ENCODE measurements at places on chromosomes 11 and 22.

DNA sequence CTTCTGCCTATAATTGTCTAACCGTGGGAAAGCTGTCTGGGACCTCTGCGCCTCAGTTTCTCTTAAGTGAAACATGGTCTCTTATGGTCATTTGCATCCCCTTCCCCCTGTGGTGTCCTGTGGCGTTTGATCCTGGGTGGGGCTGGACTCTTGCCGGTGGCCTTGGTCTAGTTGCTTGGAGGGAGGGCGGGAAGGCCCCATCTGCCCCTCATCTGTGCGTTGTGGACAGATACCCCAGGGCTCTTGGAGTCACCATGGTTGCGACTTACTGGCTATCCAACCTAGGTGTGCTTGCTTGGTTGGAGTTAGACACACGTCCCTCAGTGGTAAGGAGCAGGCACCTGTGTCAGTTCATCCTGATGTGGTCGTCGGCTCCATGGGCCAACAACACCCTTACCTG is 15.2 kb downstream of the SHANK3 start:
- no peak for DNase-seq

- DNase-seq = peak; percentile 41
Measured at GRCh38 chr11:30346068-30346688, 23.3 kb downstream of the ARL14EP start.

DNA sequence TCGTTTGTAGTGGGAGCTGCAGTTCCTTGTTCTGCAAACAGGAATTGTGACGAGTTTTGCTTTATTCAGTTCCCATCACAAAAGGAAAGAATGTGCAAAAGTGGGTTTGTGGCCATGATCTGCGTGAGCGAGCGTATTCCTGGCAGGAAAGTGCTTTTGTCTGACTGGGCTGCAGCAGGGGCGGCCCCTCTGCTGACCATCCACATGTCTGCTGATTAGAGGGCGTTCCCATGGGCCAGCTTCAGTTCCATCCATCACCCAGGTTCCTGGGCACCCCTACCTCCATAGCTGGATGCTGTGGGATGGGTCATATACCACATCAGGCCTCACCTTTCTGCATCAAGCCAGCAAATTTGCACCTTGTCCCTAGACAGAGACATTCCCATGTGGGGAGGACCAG is 28.9 kb upstream of the GAL start:
- DNase-seq = no peak

GRCh38 chr22:32615874-32616564 is 141.4 kb downstream of the FBXO7 start:
- DNase-seq = no peak
